ENCODE measurements at places on chromosomes 5 and 9.

DNA sequence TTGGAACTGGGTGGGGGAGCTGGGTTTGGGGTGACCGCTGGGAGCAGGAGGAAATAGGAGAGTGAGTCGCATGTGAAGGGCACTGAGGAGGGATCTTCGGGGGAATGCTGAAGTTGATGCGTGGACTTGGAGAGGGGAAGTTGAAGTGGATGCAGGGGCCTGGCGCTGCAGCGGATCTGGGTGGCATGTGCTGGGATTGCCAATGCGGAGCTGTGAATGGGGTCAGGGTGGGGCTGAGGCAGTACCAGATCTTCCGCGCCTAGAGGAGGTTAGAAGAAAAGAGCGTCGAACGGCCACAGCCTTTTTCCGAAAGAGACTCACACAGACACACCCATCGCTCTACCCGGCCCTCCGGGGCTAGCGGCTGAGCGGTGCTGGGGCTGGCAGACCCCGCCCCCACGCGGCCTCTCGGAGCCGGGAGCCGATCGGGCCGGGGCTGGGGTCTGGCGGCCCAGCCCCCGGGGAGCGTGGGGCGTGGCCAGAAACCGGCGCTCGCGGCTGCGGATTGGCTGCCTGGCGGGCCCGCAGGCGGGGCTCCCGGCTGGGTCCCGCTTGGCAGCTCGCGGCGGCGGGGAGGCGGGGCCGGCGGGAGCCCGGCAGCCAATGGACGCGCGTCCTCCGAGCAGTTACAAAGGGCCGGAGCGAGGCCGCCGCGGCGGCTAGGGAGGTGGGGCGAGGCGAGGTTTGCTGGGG, at the start of gene TGFBR1:
TSS of gene TGFBR1 (plus strand) at position 655 of the 693 bp plus-strand sequence. CDS start 93 bp downstream, outside the sequence.
- DNase-seq, result peak; percentile 64

DNA sequence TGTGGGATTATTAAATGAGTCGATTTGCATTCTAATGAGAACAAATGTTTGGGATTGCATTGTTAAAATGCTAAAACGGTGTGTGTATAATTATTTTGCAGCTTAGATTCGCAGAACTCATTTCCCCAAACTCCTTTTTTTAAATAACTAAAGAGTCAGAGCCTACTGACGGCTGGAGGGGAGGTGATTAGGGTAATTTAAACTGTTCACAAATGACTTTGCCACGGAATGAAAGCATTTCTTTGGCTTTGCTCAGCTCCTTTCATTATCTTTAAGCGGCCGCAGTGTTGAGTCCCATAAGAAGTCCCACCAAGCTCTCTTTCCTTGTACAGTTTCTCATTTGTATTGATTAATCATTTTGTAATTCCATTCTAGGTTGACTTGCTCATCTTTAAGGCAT, 1632.8 kb downstream of the MAT2B start:
- DNase-seq, result no peak

DNA sequence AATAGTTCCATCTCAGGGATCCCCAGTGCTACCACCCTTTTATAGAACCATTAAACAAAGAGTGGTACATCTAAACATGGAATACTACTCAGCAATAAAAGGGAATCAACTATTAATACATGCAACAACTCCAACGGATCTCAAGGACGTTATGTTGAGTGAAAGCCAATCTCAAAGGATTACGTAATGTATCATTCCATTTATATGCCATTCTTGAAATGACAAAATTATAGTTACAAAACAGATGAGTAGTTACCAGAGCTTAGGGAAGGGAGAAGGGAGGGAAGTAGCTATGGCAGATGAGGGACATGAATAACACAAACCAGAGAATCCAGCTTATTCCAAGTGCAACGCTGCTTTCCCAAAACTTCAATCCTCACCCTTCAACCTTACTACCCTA, 69.5 kb downstream of the ACTL7B start:
- no peak for DNase-seq

DNA sequence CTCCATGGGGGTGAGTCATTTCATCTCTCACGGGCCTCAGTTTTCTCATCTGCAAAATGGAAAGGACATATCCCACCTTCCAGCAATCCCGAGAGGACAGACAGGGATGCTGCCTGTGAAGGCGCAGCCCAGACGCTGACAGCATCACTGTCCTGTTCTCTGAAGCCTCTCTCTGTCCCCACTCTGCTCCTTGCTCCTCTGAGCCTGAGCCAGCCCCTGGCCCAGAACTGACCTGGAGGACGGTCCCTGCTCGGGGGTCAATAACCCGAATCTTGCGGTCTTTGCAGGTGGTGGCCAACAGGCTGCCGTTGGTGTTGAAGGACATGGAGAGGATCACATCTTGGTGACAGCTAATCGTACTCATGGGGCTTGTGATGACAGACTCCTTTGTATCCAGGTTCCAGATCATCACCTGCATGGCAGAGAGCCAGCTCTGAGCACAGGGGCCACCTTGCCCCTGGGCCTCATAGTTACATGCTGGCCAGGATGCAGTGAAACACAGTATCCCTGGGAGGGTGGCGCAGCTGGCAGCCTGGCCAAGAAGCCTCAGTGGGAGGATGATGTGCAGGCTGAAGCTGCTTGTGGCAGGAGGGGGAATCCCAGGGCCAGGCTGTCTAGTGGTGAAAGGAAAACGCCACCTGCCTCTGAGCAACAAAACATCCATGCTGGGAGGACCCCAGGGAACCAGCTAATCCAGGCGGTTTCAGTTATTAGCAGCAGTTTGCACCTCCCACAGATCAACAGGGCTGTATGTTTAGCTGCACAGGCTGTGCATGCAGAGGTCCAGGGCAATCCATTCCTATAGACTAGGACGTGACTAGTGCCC, 14.0 kb upstream of the TRIM14 start:
- DNase-seq, result no peak

- DNase-seq, result no peak
Measured at GRCh38 chr5:141785135-141785534, 93.1 kb downstream of the PCDH1 start.

- no peak for DNase-seq
Measured at GRCh38 chr5:17315710-17316221, 98.3 kb downstream of the BASP1 start.

DNA sequence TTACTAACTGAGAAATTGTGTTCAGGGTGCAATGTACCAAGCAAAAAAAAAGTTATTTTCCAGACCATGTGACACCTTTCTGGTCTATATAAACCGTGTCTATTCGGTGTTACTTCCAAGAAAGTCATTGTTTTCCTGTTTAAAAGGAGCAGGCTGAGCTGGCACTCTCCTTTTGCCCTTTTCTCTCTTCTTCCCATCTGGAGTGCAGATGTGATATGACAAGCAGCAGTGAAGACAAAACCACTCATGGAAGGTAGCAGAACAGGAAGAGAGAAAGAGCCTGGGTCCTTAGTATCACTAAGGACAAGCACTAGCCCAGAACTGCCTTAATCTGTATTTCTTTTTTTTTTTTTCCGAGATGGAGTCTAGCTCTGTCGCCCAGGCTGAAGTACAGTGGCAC, 25.6 kb downstream of the LYRM7 start:
- DNase-seq, result no peak

- no peak for DNase-seq
Measured at GRCh38 chr5:19855031-19855430, 133.0 kb downstream of the CDH18 start.

- no peak for DNase-seq
Measured at GRCh38 chr5:132436936-132437335, 53.6 kb downstream of the IRF1 start.

DNA sequence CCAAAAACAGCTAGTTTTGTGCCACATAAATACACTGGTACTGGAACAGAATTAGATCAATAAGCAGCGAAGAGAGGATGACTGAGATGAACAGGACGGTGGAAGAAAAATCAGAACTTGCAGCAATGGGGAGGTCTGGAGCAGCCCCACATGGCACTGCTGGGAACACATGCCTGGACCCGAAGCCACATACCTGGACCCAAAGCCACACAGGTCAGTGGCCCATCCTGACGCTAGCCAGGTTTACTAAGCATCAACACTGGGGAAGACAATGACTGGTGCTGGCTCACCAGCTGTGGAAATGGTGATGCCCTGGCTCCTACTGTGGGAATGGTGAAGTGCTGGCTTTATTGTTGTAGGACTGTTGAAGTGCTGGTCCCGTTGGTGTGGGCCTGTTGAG, 139.7 kb upstream of the IRX4 start:
- no peak for DNase-seq

DNA sequence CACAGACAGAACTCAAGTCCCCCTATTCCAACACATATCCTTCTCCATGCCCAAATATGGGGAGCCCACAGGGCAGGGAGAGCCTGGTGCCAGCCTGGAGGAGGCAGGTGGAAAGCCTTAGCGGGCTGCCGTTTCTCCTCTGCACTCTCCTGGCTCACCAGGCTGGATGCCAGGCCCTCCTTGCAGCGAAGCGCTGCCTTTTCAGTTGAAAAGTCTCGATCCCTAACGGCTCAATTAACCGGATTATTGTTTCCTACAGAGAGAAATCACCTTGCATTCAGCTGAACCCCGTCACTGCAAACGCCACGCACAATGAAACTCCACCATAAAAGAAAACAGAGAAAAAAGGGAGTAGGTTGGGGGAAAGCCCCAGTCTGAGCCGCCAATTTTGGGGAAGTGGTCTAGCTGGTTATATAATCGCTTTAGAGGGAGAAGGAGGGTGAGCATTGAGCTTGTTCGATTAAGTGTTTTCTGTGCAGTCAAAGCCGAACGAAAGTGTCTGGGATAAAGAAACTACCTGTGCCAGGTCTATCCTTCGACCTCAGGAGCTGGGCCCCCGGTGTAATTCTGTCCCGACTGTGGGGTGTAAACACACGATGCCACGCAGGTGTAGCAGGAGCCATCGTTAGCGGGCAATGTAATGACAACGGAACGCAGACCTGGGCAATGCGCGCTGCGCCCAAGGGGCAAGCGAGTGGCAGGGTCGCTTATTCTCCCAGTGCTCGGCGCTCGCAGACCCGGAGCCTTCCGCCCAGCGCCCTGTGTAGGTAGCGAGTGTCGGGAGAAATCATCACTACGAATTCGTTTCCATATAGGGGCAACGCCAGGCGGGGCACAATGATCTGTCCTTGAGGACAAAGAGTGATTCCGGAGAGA, 3.8 kb downstream of the BARHL1 start:
- no peak for DNase-seq

- DNase-seq, result no peak
Measured at GRCh38 chr5:127320032-127320965, 29.7 kb downstream of the MEGF10 start.

GRCh38 chr5:14142202-14142826, 828 bp upstream of the TRIO start:
- DNase-seq, result no peak

GRCh38 chr5:206927-207536, 10.9 kb downstream of the CCDC127 start:
- no peak for DNase-seq

DNA sequence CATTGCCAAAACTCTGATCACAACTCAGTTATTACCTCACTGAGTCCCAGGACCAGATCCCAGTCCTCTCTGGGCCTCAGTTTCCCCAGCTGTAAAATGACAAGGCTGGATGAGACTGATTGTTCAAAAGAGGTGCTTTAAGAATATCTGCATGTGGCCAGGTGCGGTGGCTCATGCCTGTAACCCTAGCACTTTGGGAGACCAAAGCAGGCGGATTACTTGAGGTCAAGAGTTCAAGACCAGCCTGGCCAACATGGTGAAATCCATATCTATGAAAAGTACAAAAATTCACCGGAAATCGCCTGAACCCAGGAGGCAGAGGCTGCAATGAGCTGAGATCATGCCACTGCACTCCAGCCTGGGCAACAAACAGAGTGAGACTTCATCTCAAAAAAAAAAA, 8.3 kb downstream of the ATOX1 start:
- DNase-seq, result no peak

- DNase-seq, result no peak
Measured at GRCh38 chr5:143064218-143064641, 294.1 kb downstream of the ARHGAP26 start.

GRCh38 chr5:59501316-59501715, 392.2 kb downstream of the PDE4D start:
- no peak for DNase-seq

GRCh38 chr9:31023847-31024246, 1360.6 kb upstream of the ACO1 start:
- no peak for DNase-seq

DNA sequence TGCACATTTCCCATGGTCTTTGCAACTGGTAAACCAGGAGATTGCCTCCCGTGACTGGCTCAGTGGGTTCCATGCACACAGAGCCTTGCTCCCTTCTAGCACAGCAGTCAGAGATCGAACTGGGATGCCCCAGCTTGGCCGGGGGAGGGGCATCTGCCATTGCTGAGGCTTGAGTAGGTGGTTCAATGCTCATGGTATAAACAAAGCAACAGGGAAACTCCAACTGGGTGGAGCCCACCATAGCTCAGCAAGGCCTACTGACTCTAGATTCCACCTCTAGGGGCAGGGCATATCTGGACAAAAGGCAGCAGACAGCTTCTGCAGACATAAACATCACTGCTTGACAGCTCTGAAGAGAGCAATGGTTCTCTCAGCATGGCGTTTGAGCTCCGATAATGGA, 67.0 kb upstream of the PPP1R2B start:
- DNase-seq, result no peak
